ENCODE measurements at places on chromosomes 5 and 9. TPM values are rescaled to one million over a fixed set of nuclear protein-coding genes. Genes with fewer than 3 reads are reported as not detected.

Gene KIF4B
- total RNA-seq = not detected

Gene WNK2
- 8.5 TPM for total RNA-seq

Gene POU5F2
- 8.6 TPM for total RNA-seq

Gene CCDC180
- 34.3 TPM for total RNA-seq

Gene TMEM215
- total RNA-seq = not detected

Gene ST8SIA4
- total RNA-seq = 19.1 TPM

Gene POMT1
- total RNA-seq = 24.9 TPM

Gene JAK2
- 24.3 TPM for total RNA-seq

Gene IL3
- total RNA-seq = not detected

Gene IL9
- not detected for total RNA-seq

Gene FBXW5
- total RNA-seq = 118 TPM

Gene LURAP1L
- total RNA-seq = 27.0 TPM

Data from lung (tissue), 17 donors.